Activated CD4-positive, CD25-positive, alpha-beta regulatory T cell (primary cell): ENCODE measurements at places on chromosomes 2 and 18.

GRCh38 chr2:111940333-111941196, 42.2 kb downstream of the MERTK start:
- no peak for DNase-seq

GRCh38 chr18:62944454-62944853, 229.1 kb downstream of the PHLPP1 start:
- DNase-seq, result no peak

DNA sequence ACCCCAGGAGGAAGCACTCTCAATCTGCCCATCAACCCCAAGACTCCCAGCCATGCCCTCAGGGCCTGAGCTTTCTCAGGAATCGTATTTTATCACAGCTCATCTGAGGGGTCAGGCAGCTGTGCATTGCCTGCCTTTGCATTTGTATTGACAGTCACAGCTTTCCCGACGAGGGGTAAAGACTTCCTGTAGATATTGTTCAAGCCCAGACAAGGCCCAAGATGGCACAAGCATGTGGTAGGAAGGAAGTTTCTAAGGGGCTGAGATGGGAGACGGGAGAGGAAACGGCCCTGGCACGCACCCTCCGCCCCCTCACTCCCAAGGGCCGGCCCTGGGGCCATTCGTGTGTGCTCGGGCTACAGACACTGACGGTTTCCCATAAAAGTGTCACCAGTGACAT, 34.2 kb upstream of the PRLH start:
- no peak for DNase-seq

GRCh38 chr18:64202863-64203262, 54.0 kb upstream of the LINC00305 start:
- DNase-seq, result no peak

DNA sequence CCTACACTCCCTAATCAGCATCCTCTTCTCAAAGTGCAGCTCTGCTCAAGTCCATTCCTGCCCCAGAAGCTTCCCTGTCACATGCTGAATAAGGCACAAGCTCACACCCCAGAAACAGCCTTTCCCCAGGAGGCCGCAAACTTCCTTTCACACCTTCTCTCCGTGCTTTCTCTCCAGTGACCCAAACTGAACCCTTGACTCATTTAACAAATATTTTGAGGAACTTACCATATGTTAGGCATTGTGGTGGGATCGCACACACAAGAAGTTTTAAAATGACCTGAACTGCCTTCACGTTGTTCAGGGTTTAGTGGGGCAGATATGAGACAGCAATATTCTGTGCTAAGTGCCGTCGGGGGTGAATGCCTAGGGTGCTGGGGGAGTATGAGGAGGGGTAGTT, 161.3 kb downstream of the INSIG2 start:
- DNase-seq, result no peak

DNA sequence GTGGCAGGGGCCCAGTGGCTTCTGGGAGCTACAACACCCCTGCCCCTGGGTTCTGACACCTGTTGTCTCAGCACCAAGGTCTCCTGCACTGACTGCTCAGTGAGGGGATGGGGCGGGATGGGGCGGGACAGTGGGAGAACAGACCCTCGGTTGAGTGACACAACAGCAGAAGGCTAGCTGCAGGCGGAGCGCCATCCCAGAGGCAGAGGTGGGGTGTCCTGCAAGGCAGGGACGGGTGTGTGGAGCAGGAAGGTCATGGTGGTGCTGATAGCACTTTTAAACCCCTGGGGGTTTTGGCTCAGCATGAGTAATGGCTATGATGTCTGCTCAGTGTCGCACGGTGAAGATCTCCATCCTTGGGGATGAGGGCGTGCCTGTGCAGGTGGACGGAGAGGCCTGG, 105.1 kb downstream of the DGKD start:
- no peak for DNase-seq

DNA sequence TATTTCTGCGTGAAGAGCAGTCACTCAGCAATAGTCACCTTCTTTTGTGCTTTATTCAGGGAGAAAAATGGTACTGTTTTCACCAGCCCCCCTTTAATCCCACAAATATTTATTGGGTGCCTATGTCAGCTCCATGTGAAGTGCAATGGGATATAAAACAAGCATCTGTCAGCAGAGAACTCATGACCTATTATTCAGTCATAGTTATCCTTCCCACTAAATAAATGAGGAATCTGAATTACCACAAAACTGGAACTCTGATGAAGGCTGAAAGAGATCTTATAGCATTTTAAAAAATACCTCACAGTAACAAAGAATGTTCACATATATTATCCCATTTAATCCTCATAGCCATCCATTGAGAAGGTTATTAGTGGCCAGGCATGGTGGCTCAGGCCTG, 45.8 kb downstream of the DHX57 start:
- no peak for DNase-seq

DNA sequence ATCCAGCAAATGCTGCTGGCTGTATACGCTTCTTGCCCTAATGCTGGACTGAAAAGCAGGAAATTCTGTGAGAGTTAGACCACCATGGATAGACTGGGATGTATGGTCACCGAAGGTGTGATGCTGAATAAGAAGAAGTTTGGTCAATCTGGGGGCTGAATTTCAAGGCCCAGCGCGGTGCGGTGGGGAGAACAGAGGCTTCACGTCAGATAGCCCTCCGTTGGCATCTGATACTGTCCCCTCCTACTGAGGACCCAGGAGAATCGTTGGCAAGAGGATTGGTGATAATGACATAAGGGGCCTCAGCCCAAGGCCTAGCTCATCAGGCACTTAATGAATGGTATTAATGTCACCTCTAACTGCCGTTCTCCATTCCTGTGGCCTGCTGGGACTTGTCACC, 97.3 kb upstream of the ST3GAL5 start:
- no peak for DNase-seq

DNA sequence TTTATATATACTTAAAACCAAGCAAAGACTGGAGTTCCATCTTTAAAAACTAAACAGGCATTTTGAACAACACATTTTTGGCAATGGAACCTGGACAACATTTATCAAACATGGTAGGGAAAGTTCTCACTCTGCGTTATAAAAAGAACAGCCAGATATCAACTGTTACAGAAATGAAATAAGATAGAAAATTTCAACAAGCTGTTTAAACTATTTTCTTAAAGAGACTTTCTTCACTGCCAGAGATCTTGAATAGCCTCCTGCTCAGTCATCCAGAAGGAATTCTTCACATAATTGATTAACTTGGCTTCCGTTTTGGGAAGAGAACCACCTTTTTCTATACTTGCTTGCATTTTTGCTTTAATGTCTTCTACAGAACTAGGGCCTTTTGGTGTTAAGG, 166.0 kb upstream of the PIK3C3 start:
- no peak for DNase-seq

DNA sequence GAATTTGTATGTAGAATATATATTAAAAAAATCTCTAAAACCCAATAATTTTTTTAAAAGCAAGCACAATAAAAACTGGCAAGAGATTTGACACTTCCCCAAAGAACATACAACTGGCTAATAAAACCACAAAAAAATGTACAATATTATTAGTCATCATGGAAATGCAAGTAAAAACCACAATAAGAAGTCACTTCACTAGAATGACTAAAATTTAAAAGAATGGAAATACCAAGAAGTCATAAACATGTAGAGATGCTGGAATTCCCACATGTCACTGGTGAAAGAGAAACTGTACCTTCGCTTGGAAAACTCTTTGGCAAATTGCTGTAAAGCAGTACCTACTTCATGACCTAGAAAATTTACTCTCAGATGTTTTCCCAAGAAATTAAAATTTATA, 43.4 kb upstream of the KYNU start:
- no peak for DNase-seq
